ENCODE measurements at places on chromosomes 7 and 10.

GRCh38 chr7:112744818-112745217, 45.4 kb downstream of the TMEM168 start:
- no peak for DNase-seq

DNA sequence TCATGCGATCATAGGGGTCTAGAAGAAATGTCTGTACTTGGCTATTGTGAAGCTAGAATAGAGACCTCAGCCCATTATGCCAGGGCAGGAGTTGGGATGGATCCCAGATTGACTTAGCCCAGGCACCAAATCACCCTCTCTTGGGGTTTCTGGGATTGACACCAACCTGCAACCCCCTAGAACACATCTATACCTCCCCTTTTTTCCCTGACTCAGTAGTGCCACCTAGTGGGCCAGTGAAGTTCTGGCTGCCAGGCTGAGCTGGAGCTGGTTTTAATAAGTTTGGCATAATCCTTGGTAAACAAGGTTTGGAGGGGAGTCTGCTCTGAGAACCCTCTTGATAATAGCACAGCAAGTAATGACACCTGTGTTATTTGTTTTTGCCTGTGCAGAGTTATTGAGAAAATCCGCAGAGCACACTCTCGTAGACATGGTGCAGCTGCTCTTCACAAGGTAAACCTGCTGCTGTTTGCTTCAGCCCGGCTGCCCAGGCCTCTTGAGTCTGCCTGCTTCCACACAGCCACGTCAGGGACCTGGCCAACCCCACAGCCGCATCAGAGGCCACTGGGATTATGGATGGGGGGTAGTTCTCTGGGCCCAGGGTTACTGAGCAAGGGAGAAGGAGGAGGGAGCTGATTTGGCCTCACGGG, 43.3 kb upstream of the NFKB2 start:
- peak; percentile 60 for DNase-seq

DNA sequence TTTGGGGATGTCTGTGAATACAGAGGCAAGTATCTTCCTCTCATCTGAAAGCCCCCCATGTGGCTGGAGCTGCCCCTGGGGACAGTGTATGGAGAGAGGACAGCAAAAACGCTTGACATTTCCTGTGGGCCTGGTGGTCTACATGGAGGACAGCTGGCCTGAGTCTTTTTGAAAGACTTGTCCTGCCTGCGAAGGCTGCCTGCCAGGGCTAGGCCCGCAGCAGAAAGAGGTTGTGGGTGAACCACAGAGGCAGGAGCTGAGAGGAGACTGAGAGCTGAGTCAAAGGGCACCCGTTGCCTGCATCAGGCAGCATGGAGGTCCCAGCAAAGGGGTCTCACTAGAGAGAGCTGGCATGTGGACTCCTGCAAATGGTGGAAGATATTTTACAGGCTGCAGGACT, 66.4 kb downstream of the KAT6B start:
- DNase-seq = no peak

DNA sequence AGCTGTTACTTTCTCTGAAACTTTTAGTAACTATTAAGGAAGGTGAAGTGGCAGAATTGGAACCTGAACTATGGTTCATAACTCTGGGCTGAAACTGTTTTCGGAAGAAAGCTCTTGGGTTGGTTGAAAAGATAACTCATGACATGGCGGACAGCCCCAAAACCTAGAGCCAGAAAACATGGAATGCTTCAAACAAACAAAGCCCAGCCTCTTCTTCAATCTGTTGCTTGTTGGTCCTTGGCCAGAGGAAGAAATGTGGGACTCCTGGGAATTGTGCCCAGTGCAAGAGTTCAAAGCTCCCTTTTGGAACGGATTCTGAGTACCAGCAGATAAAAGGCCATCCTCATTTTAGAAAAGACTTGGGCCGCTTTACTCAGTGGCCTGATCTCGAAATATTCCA, 52.9 kb upstream of the CACNB2 start:
- DNase-seq = no peak

- DNase-seq = peak; percentile 68
Observed at GRCh38 chr7:159025161-159025779, 119.4 kb downstream of the VIPR2 start.

- DNase-seq = peak; percentile 61
Observed at GRCh38 chr10:119313644-119314043, 106.3 kb downstream of the GRK5 start.

- DNase-seq = no peak
Observed at GRCh38 chr10:133466683-133467275, 13.0 kb downstream of the SCART1 start.

GRCh38 chr7:83738291-83738835, 89.4 kb upstream of the SEMA3E start:
- no peak for DNase-seq

GRCh38 chr7:104976966-104977636, 36.9 kb upstream of the KMT2E start:
- DNase-seq = no peak

DNA sequence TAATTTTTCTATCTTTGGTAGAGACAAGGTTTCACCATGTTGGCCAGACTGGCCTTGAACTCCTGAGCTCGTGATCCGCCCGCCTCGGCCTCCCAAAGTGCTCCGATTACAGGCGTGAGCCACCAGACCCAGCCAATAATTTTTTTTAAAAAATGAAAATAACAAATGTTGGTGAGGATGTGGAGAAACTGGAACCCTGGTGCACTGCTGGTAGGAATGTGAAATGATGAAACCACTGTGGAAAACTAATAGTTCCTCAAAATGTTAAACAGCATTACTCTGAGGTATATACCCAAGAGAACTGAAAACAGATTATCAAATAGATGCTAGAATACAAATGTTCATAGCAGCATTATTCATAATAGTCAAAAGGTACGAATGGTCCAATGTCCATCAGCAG, 23.0 kb upstream of the YWHAG start:
- no peak for DNase-seq

GRCh38 chr10:17454161-17455014, at the start of gene ST8SIA6:
Gene ST8SIA6 (minus strand): TSS chr10:17454595. CDS start chr10:17454255, 340 bp downstream.
- no peak for DNase-seq

- DNase-seq = no peak
Observed at GRCh38 chr10:60708666-60709065, 69.6 kb upstream of the CDK1 start.

- DNase-seq = no peak
Observed at GRCh38 chr10:114405011-114405350, 679 bp upstream of the AFAP1L2 start.

- no peak for DNase-seq
Observed at GRCh38 chr10:58399410-58399809, 14.2 kb downstream of the TFAM start.

DNA sequence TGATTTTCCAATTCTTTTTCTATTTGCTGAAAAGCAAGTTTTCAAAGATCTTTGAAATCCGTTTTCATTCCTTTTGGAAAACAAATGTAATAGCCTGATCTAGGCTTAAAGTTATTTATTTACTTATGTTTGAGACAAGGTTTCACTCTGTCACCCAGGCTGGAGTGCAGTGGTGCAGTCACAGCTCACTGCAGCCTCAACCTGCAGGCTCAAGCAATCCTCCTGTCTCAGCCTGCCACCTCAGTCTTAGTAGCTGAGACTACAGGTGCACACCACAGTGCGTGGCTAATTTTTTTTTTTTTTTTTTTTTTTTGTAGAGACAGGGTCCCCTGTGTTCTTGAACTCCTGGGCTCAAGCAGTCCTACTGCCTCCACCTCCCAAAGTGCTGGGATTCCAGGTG, 4.6 kb downstream of the ST7 start:
- DNase-seq = no peak

DNA sequence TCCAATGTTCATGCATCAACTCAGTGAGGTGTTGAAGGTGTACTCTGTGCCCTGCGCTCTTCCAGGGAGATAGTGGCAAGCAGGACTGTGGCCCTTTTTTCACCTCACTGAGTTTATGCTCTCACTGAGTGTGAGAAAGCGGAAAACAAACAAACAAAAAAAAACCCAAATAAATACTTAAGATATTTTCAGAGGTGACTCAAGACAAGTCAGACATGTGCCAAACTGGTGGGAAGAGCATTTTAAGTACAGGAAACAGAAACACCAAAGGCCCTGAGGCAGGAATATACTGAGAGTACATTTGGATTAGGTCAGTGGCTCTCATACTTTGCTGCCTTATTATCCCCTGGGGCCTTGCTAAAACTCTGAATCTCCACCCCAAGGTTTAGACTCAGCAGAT, 111.9 kb upstream of the IGFBP3 start:
- DNase-seq = peak; percentile 47

DNA sequence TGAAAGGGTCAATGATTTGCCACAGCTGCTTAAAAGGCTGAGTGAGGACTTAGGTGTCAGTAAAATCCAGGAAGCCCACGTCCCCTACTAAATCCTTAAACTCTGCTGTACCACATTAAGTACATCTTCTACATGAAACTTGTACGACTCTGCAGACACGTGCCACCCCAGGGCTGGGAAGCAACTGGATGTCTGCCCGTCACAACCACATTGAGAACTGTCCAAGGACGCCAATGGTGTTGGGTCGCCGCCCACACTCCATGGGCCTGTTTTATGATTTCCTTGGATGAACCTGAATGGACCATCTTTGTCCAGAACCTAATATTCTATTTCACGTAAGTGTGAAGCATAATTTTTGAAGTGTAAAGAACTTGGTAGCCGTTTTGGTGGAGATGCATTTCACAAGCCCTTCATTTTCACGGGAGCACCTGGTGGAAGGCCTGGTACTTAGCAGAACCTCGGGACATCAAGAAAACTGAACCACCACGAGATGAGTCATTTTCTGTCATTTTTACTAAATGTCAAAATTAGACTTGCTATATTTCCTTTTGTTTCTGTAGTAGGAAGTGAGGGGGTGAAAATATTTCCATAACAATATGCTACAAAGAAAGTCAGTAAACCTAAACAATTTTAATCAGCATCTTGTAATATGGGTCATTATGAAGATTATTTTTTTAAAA, 134.9 kb downstream of the SFMBT2 start:
- no peak for DNase-seq

GRCh38 chr7:150867605-150868004, 15.3 kb downstream of the AOC1 start:
- DNase-seq = no peak

DNA sequence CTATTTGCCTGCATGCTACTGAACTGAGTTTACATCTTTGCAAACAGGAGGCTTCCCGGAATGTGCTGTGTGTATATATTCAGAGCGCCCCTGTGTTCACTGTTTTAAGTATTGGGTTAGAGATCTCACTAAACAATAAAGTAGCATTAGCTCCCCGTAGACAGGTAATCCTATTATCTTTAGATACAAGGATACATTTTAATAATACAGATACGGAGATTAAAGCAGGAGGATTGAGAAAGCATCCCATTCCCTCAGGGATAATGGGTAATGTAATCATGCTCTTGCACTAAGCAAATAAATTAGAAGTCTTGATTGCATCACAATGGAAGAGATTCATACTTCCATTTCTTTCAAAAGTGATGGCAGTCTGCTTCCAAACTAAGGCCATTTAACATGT, 809.0 kb downstream of the NRG3 start:
- DNase-seq = no peak

GRCh38 chr7:107857541-107857912, 33.5 kb upstream of the DLD start:
- peak; percentile 38 for DNase-seq

GRCh38 chr7:139635526-139636302, 112.2 kb downstream of the CLEC2L start:
- no peak for DNase-seq

- no peak for DNase-seq
Observed at GRCh38 chr7:105980645-105981396, 17.8 kb downstream of the CDHR3 start.

GRCh38 chr10:126663328-126663727, 7.2 kb downstream of the C10orf90 start:
- DNase-seq = no peak

DNA sequence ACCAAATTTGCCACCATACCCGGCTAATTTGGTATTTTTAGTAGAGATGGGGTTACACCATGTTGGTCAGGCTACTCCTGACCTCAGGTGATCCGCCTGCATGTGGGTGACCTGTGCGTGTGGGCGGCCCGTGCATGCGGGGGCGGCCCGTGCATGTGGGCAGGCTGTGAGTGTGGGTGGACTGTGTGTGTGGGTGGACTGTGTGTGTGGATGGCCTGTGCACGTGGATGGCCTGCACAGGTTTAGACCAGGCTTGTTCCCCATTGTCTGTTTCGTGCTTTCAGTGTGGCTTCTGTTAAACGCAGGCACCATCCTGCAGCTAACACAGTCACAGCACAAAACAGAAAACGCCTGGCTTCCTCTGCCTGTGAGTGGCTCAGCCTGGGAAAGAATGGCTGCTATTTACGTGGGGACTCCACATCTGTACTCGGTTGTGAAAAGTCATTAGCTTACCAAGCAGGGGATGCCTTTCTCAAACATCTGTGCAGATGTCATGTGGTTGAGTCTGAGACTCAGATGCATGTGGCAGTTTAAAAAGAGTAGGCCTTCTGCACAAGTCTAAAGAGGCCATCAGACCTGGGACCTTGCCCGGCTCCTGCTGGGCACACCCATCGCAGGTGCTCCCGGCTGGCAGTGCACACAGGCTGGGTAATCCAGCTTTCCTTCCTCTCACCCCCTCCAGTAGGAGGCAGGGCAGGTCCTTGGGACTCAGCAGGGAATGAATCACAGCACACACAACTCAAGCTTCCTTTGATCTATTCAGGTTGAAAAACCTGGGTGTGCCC, 91.6 kb downstream of the COBL start:
- DNase-seq = peak; percentile 22

GRCh38 chr7:36621396-36621795, 102.9 kb downstream of the AOAH start:
- no peak for DNase-seq

DNA sequence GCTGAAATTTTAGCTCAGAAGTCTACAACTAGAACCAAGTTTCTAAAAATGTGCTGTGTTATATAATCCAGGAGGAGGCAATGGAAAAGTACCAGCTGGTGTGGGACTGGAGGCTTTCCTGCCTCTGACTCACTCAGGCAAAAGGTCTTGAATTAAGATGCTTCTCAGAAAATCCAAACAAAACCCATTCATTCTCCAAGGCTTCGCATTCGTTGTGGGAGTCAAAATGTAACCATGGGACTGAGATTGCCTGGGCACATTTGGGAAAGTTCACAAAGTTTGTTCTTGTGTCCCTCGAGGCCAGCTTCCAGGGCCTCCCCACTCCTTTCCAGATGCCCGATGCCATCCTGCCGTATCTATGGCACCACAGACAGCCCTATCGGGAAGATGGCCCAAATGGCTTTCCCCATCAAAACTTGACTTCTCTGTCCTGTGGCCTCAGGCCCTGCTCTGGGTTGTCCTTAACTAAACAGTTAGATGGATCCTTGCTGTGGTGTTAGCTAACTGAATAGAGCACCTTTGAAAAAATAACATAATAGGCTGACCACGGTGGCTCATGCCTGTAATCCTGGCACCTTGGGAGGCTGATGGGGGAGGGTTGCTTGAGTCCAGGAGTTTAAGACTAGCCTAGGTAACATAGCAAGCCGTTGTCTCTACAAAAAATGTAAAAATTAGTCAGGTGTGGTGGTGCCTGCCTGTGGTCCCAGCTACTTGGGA, 180.5 kb downstream of the PFKFB3 start:
- peak; percentile 35 for DNase-seq

Measured in A172 (cell line).